ENCODE measurements at places on chromosomes 6 and 20. TPM values are rescaled to one million over a fixed set of nuclear protein-coding genes. Genes with fewer than 3 reads are reported as not detected.

- DNase-seq, result peak; percentile 55
Observed at GRCh38 chr20:51569815-51570738, 27.6 kb upstream of the NFATC2 start.

GRCh38 chr6:17156112-17156921, 54.5 kb downstream of the STMND1 start:
- peak; percentile 56 for DNase-seq

DNA sequence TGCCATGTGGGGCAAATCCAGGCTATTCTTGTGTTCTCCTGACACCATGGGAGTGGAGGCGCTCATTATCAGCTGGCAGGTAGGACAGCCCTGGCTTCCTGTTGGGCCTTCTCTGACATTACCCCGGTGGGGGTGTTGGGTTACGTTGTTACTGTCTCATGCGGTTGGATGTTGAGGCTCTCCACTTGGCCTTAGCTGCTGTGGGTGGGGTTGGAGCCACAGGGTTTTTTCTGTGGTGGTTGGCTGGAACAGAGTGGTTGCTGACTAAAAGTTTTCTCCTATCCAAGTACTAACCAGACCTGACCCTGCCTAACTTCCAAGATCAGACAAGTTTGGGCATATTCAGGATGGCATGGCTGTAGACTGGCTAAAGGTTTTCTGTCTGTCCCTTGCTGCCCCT, 20.2 kb downstream of the RIPK1 start:
- DNase-seq, result no peak

- no peak for DNase-seq
Observed at GRCh38 chr6:5367510-5367909, 106.2 kb downstream of the FARS2 start.

DNA sequence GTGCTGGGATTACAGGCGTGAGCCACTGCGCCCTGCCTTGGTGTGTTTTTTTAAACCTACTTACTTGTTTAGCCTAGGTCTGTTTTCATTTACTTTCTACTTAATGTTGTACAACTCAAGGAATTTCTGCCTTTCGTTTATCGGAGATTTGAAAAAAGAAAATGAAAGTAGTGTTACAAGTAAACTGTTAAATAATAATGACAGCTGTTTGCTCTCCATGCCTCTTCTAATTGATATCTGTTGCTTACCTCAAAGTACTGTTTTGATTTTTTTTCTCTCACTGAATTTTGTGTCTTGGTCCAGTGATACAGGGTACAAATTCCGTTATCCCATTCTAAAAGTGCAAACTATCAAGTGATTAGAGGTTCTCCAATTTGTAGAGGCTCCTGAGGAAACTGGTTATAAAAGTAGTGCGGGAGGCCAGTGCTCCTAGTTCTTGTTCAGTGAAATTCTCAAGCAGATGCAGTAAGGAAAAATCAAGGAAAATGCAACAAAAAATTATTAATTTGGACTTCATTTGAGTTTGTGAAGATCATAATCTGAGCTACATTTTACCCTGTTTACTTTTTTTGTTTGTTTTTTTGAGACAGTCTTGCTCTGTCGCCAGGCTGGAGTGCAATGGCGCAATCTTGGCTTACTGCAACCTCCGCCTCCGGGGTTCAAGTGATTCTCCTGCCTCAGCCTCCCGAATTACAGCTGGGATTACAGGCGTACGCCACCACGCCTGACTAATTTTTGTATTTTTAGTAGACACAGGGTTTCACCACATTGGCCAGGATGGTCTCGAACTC, 2.2 kb downstream of the UBR2 start:
- no peak for DNase-seq

Gene RHAG
- not detected for total RNA-seq

Gene HUS1B
- 0.94 TPM for total RNA-seq

Gene PPIL6
- 13.0 TPM for total RNA-seq

Gene ULBP3
- 4.2 TPM for total RNA-seq
